Heart left ventricle (tissue), 16 donors: ENCODE measurements at places on chromosomes 5 and 9. TPM values are rescaled to one million over a fixed set of nuclear protein-coding genes. Genes with fewer than 3 reads are reported as not detected.
A peak's percentile ranks its signal among the peaks of the same experiment; 100 is the strongest.

DNA sequence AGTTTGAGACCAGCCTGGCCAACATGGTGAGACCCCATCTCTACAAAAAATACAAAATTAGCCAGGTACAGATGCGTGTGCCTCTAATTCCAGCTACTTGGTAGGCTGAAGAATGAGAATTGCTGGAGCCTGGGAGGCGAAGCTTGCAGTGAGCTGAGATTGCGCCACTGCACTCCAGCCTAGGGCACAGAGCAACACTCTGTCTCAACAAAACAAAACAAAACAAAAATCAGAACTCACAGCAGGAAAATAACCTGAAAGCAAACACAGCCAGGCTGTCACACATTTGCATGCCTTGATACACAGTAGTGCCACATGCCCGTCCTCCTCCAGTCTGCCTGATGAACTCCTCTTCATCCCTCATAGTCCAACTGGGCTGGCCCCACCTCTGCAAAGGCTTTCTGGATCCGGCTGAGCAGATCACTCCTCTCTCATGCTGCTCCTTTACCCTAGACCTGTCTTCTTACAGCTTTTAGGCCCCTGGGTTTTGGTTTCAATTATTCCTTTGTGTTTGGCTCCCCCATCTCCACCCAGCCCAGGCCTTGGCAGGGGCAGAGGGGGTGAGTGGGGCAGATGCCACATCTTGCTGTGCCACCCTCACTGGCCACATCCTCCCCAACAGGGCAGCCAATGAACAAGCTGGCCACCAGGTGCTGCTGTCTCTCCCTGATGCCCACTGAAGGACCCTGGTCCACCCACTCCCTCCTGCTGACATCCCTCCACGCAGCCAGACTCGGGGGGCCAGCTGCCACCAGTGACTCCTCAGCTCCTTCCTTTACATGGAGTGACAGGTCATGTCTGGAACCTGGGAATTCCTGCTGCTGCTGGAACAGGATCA, 62.0 kb upstream of the GGTA1 start:
- no peak for DNase-seq

DNA sequence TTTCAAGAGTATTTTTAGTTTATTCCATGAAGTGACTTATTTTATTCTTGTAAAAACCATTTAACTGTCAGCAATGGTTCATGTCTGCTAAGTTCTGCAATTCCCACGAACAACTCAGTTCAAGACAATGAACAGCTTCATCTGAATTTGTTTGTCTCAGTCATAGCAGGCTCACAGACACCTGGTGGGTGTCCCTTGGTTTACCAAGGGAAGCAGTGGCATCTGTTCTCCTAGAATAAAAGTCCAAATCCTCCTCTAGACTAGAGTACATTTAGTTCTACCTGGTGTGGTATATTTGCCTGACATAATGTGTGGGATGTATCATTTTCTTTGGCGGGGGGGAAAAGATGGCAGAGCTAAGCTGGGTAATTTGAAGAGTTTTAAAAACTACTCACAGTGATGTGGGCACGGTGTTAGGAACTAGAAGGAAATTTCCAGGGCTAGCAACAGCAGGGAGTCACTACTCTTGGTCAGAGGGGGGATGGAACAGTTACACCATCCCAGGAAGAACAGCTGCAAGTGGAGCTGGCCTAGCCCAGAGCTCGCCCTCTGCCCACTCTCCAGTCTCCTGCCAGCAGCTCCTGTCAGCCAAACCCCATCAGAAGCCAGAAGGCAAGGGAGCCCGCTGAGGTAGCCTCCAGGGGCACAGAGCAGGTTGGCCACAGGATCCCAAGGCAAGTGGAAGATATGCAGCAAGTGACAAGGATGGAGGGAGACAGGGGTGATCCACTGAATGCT, 100.3 kb downstream of the PJA2 start:
- DNase-seq, result no peak

DNA sequence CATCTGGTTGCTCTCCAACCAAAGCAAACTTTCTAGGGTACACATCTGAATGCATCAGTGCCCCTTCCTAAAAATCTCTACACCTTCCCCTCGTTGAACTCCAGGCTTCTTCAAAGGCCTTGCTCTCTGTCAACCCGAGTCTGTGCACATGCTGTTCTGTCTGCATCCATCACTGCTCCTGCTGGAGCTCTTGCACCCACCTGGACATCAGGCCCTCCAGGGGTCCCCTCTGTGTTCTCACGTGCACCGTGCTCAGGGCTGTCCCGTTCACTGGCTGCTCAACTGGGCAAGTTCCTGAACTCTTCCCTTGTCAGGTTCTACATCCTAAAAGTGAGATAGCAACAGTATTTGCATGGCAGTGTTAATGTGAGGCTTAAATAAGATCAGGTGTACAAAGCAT, 62.7 kb upstream of the ANGPTL2 start:
- no peak for DNase-seq

- DNase-seq, result no peak
Observed at GRCh38 chr9:129027224-129027684, 877 bp downstream of the SH3GLB2 start.

GRCh38 chr5:119290161-119290569, 65.7 kb upstream of the TNFAIP8 start:
- DNase-seq, result no peak

DNA sequence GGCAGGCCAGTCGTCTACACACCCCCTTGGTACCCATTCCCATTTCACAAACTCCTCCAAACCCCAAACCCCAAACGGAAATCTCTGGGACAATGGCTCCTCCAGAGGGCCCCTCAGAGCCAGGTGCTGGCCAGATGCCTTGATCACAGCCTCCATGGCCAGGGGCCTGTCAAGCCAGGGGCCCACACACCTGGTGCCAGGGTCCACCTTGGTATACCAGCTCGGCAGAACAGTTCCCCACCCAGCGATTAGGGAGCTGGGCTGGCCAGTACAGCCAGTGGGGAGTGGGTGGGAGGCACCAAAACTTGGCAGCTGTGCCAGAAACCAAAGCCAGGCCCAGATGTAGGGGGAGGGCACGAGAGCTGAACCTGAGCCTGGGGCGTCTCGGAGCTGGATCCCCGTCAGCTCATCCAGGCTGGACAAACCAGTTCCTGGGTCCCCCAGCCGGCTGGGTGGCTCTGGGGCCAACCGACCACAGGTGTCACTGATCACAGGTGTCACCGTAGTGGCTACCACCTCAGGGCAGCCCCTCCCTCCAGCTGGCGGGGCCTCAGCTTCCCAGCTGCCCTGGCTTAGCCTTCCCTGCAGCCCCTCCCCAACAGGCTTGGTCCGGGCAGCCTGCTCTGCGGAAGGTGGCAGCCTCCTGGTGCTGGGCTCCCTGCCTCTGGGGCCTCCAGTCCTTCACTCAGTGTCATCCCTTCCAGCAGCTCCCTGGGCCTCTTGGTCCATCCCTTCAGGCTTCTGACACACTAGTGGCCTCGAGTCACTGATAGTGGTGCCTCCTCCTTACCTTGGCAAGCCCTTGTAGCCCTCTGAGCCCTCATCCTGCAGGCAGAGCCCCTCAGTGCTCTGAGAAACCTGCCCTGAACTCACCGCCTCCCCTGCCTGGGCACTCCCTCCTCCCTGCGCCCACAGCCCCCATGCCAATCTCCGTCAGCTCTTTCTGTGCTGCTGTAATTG, 6.6 kb upstream of the RMND5B start:
- DNase-seq, result no peak

GRCh38 chr9:23441275-23441674, 384.8 kb downstream of the ELAVL2 start:
- no peak for DNase-seq

- no peak for DNase-seq
Observed at GRCh38 chr9:37746448-37747270, 6.9 kb upstream of the TRMT10B start.

- DNase-seq, result peak; percentile 28
Observed at GRCh38 chr5:172005708-172006320, 624 bp downstream of the FBXW11 start.

DNA sequence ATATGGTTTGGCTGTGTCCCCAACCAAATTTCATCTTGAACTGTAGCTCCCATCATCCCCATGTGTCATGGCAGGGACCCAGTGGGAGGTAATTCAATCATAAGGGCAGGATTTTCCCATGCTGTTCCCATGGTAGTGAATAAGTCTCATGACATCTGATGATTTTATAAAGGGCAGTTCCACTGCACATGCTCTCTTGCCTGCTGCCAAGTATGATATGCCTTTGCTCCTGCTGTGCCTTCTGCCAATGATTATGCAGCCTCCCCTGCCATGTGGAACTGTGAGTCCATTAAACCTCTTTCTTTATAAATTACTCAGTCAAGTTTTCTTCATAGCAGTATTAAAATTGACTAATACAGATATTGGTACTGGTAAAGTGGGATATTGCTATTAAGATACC, 42.4 kb downstream of the MARCHF11 start:
- no peak for DNase-seq

The PRRT1B gene
- not detected for total RNA-seq

The IRF1 gene
- total RNA-seq, result 18.1 TPM
